CD4-positive, alpha-beta T cell (primary cell): ENCODE measurements at places on chromosomes 1 and 21.
A peak's percentile ranks its signal among the peaks of the same experiment; 100 is the strongest.

- peak; percentile 47 for DNase-seq
Measured at GRCh38 chr1:30761381-30762151, 4.0 kb upstream of the LAPTM5 start.

DNA sequence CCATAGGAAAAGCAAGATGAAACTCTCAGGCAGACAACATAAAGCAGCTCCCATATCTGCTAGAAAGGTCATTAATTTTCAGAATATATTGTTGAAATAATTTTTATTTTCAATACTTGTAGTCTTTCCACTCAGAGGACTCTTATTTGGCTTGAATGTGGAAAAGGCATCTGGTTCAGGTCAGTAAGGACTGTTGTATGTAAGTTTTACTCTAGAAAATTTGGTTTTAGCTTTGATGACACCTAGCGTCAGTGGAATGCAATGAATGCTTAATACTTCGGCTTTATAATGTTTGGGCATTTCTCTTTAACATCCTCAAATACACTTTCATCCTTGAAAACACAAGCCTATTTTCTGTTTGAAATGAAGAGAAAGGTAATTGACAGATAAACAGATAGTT, 63.3 kb downstream of the LRRC40 start:
- DNase-seq = no peak

GRCh38 chr1:71030026-71030425, 17.6 kb downstream of the PTGER3 start:
- DNase-seq = no peak

DNA sequence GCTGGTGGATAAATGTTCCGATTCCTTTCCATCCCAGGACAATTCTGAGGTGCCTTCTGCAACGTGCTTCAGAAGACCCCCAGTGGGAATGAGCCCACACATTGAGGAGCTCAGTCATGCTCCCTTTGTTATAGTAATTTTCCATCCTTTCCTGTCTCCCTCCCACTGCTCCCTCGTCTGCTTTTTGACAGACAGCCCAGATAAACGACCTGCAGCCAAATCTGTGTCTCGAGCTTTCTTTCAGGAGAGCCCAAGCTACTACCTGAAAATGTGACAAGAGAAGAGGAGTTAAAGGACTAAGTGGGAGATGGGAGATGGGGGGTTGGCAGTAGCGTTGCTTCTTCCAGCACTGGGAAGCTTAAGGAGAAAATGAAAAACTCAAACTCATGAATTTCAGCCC, 65.9 kb upstream of the LRRN2 start:
- no peak for DNase-seq

- DNase-seq = no peak
Measured at GRCh38 chr1:84202126-84202525, 58.1 kb downstream of the PRKACB start.

DNA sequence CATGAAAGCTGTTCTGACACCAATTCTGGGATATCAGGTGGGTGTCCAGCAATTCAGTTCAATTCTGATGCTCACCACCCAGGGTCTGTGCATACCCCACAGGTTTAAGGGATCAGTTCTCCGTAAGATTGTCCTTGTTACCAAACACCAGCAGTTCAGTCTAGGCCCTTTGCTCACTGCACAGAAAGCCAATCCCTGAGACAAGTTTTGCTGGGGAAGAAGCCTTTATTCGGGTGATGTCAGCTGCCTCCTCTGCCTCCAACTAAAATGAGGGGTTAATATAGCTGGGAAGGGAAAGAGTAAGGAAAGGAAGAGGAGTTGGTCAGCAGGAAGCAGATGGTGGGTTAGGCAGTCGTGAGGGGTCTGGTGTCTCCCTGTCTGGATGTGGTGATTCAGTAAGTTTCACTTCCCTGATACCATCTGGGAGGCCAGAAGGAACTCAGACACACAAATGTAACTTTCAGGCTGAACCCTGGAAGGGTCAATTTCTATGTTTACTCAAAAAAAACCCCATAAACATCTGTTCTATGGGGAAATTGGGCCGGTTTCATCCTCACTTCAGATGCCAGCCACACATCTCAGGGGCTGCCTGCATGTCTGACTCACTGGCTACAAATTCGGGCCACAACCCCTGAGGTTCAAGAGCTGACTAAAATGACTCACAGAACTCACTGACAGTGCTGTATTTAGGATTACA, 83.3 kb upstream of the PGBD5 start:
- DNase-seq = no peak

GRCh38 chr1:202005958-202006357, 4.4 kb upstream of the ELF3 start:
- no peak for DNase-seq

- no peak for DNase-seq
Measured at GRCh38 chr1:48332115-48332514, 109.6 kb downstream of the SLC5A9 start.

- DNase-seq = no peak
Measured at GRCh38 chr1:180640531-180640949, 8.7 kb downstream of the XPR1 start.

- DNase-seq = no peak
Measured at GRCh38 chr1:232797856-232798510, 7.2 kb upstream of the MAP10 start.

DNA sequence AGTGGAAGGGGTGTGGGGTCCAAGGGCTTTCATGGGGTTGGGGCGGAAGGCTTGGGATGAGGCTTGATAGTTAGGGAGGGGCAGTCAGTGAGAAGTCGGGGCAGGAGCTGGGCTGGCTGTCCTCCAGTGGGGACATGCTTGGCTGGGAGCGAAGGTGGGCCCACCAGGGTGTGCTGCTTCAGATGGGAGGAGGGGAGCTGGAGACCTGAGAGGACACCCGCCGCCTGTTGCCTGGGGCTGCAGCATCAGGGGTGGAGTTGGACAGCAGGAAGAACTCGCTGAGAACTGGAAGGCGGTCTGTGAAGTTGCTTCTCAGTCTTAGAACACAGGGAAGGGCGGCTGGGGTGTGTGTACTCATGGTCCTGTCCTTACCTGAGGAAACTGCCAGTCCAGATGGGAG, 1.6 kb downstream of the THEM5 start:
- no peak for DNase-seq

GRCh38 chr1:39021426-39021825, 4.7 kb upstream of the NDUFS5 start:
- DNase-seq = no peak

DNA sequence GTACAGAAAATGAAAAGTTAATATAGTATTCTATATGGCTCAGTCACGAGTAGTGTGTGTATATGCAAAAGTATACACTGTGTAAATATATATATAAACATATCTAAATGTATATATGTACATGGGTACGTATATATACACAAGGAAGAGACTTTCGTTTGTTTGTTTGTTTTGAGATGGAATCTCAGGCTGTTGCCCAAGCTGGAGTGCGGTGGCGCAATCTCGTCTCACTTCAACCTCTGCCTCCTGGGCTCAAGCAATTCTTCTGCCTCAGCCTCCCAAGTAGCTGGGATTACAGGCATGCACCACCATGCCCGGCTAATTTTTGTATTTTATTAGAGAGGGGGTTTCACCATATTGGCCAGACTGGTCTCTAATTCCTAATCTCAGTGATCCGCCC, 16.4 kb downstream of the IL12RB2 start:
- no peak for DNase-seq
